Activated CD4-positive, alpha-beta memory T cell treated with anti-CD3 and anti-CD28 coated beads for 36 hours (primary cell): ENCODE measurements at places on chromosomes 13 and 19. TPM values are rescaled to one million over a fixed set of nuclear protein-coding genes. Genes with fewer than 3 reads are reported as not detected.

Gene KL
- 0.19 TPM for total RNA-seq

- DNase-seq = no peak
Observed at GRCh38 chr19:47756953-47757608, 11.7 kb downstream of the NOP53 start.

Gene SKA3
- total RNA-seq = 34.0 TPM

Gene OLFM2
- 0.59 TPM for total RNA-seq

GRCh38 chr13:34411177-34411576 lies 530.9 kb upstream of the NBEA start:
- no peak for DNase-seq

GRCh38 chr13:33281951-33282595 lies 3.5 kb downstream of the STARD13 start:
- no peak for DNase-seq

- no peak for DNase-seq
Observed at GRCh38 chr13:107742544-107742943, 472.8 kb downstream of the LIG4 start.

Gene DIRAS1
- 0.31 TPM for total RNA-seq

- peak; percentile 42 for DNase-seq
Observed at GRCh38 chr13:109773276-109773675, 13.1 kb downstream of the IRS2 start.

- no peak for DNase-seq
Observed at GRCh38 chr13:27704681-27705080, 83.0 kb downstream of the POLR1D start.

Gene WDR88
- not detected for total RNA-seq

DNA sequence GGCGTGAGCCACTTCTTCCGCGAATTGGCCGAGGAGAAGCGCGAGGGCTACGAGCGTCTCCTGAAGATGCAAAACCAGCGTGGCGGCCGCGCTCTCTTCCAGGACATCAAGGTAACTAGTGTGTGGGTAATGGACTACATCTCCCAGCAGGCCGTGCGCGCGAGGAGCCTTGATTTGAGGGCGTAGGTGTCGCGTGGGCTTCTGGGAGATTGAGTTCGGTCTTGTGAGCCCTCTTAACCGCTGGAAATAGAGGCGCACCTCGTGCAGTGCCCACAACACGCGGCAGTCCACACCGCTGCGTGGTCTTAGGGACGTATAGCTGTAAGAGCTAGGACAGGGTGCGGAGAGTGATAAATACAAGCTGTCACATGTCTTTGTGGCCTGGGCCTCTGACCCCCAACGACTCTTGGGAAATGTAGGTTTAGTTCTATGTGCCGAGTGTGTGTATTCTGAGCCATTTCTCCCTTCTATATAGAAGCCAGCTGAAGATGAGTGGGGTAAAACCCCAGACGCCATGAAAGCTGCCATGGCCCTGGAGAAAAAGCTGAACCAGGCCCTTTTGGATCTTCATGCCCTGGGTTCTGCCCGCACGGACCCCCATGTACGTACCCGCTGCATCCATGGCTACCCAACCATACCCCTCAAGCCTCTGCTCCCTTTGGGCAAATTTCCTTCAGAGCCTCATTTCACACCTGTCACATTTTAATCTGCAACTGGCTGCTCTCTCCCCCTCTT lies 864 bp downstream of the FTL start:
- peak; percentile 94 for DNase-seq

Gene CYP2A7
- not detected for total RNA-seq

GRCh38 chr19:6470173-6470572 lies 6.1 kb downstream of the CRB3 start:
- DNase-seq = no peak

Gene ALOX5AP
- 33.8 TPM for total RNA-seq

GRCh38 chr19:33646306-33646705 lies 24.6 kb downstream of the CHST8 start:
- no peak for DNase-seq

Gene ZNF135
- total RNA-seq = 0.12 TPM

Gene TNFRSF19
- total RNA-seq = not detected

Gene INSR
- 2.9 TPM for total RNA-seq

Gene ZSCAN4
- total RNA-seq = not detected

Gene CEACAM8
- not detected for total RNA-seq

DNA sequence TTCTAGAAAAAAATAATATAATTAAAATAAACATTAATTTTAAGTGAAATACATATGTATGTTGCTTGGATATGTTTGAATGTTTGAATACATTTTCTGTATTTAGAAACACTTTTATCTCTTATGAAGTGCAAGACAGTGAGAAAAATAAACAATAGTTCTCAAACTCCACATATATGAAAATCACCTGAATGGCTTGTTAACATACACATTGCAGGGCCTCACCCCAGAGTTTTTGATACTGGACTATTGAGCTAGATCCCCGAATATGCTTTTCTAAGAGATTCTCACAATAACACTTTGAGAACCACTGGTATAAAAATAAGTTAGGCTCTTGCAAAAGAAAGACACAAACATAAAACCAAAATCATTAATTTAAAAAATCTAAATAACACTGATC lies 1570.3 kb upstream of the PRR20A start:
- no peak for DNase-seq

Gene ATP8B3
- total RNA-seq = 9.6 TPM
